ENCODE measurements at places on chromosomes 4 and X. TPM values are rescaled to one million over a fixed set of nuclear protein-coding genes. Genes with fewer than 3 reads are reported as not detected.

FRG2 gene
- not detected for total RNA-seq

TEX13C gene
- not detected for total RNA-seq

LUZP4 gene
- not detected for total RNA-seq

AFF2 gene
- not detected for total RNA-seq

CHRDL1 gene
- total RNA-seq, result not detected

NSG1 gene
- 0.96 TPM for total RNA-seq

RAB9B gene
- not detected for total RNA-seq

TRIM61 gene
- not detected for total RNA-seq

CXCL3 gene
- total RNA-seq, result 6.5 TPM
